ENCODE measurements at places on chromosomes 3 and 15. TPM values are rescaled to one million over a fixed set of nuclear protein-coding genes. Genes with fewer than 3 reads are reported as not detected.
A peak's percentile ranks its signal among the peaks of the same experiment; 100 is the strongest.

DNA sequence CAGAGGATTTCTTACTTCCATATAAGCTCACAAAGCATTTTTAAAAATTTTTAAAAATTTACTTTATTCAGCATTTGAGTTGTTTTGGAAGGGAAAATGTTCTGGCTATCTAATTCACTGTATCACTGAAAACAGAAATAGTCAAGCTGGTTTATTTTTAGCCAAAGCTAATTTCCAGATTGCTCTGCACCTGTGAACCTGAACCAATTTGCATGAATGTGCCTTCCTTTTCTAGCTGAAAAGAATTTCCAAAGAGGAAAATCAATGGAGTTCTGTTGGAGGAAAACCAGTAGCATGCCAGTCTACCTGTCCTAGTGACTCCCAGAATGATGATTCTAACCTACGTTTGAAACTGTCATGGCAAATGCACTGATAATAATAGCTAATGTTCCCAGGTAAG, 134.2 kb upstream of the LIPC start:
- no peaks in the 10 kb centered on the region for H3K4me1 ChIP-seq
- no peaks in the 10 kb centered on the region for H3K36me3 ChIP-seq
- no peak overlapping the region for H3K4me3 ChIP-seq
- no peak overlapping the region for H3K27ac ChIP-seq
- peaks cover 8% of the 10 kb centered on the region for H3K27me3 ChIP-seq

ATP2C1 gene
- 17.5 TPM for polyA plus RNA-seq

NRG4 gene
- polyA plus RNA-seq: not detected

LRRN1 gene
- polyA plus RNA-seq: 0.26 TPM

DNA sequence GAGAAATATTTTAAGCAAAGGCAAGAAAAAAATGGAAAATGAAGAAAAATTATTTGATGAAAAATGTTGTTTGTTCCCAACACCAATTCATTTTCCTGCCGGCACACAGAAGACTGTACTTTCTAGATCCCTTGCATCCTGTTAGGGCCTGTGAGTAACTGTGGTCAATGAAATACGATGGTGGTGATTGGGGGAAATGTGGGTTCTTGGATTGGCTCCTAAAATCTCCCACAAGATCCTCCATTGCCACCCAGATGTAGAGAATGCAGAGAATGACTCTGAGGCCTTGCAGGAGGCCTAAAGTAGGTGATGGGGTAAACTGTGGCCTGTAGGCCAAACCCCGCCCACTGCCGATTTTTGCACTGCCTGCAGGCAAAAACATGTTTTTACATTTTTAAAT, 46.3 kb upstream of the C3orf70 start:
- no peak for DNase-seq
- H3K27me3 ChIP-seq: no peaks in the 10 kb centered on the region
- no peaks in the 10 kb centered on the region for H3K36me3 ChIP-seq
- no peak overlapping the region for H3K4me3 ChIP-seq
- H3K4me1 ChIP-seq: no peaks in the 10 kb centered on the region

GRCh38 chr3:13648060-13649001, 99.4 kb downstream of the FBLN2 start:
- H3K36me3 ChIP-seq: no peaks in the 10 kb centered on the region
- no peak overlapping the region for H3K4me3 ChIP-seq
- H3K27me3 ChIP-seq: peaks cover 78% of the 10 kb centered on the region
- H3K27ac ChIP-seq: no peak overlapping the region
- H3K4me1 ChIP-seq: peaks cover 10% of the 10 kb centered on the region

- H3K27me3 ChIP-seq: no peaks in the 10 kb centered on the region
- H3K36me3 ChIP-seq: no peaks in the 10 kb centered on the region
- peaks cover 44% of the 10 kb centered on the region for H3K4me1 ChIP-seq
- no peak for DNase-seq
Observed at GRCh38 chr3:39277893-39278615, 1.8 kb downstream of the CX3CR1 start.

- H3K27ac ChIP-seq: no peak overlapping the region
- peak overlapping the region; percentile 4 for H3K4me3 ChIP-seq
- peaks cover 49% of the 10 kb centered on the region for H3K4me1 ChIP-seq
- H3K36me3 ChIP-seq: no peaks in the 10 kb centered on the region
- no peak for DNase-seq
- H3K27me3 ChIP-seq: peaks cover 95% of the 10 kb centered on the region
Observed at GRCh38 chr3:169666076-169666375, 2.5 kb upstream of the MECOM start.
